Stimulated activated CD4-positive, alpha-beta T cell treated with anti-CD3 and anti-CD28 coated beads, Interleukin-1b, Interleukin-23, amount 100 ng/mL, for 1 hour (primary cell): ENCODE measurements at places on chromosomes 2 and 18.

GRCh38 chr2:47179388-47179787, 24.3 kb upstream of the STPG4 start:
- DNase-seq: no peak

- DNase-seq: no peak
Observed at GRCh38 chr2:174761837-174762236, 2.4 kb downstream of the CHRNA1 start.

- no peak for DNase-seq
Observed at GRCh38 chr2:70089220-70089982, 2.1 kb downstream of the PCBP1 start.

DNA sequence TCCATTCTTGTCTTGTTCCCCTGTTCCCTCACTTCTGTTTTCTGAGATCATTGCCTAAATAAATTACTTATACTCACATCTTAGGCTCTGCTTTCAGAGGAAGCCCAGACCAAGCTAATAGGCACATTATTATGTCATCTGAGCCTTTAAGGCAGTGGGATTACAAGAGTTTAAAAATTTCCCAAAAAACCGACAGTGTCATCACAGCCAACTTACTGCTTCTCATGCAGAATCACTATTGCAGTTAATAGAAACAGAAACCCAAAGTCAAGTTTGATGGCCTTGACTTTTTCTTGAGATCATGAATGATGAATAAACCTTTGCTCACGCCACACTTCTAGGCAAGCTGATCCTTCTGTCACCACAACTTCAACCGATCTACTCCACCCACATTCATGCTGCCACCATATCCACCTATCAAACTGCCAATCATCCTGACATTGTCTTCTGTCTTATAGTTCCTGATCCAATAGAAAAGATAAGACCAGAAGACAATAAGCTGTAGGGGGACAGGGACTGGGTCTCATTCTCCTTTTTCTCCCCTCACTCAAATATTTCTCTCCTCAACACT, 142.7 kb upstream of the CREB1 start:
- DNase-seq: no peak

- DNase-seq: no peak
Observed at GRCh38 chr2:239502430-239503186, 101.8 kb upstream of the HDAC4 start.

- DNase-seq: no peak
Observed at GRCh38 chr18:35096677-35097011, 55.4 kb downstream of the MAPRE2 start.

DNA sequence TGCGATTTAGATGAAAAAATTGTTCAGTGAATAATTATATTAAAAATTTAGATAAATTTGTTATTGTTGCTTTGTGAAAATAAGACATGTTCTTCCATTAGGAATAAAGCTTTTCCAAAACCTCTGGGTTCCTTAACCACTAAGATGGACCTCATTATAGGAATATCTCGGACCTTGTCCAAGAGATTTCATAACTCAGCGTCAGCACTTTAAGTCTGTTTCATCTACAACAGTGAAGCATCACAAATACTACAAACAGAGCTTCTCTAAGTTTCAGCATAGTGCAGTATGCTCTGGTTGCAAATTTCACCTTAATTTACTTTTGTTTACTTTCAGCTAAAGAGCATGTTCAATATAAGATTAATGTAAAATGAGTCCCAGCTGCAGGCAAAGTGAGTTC, 150.3 kb downstream of the UBE2E3 start:
- DNase-seq: no peak

DNA sequence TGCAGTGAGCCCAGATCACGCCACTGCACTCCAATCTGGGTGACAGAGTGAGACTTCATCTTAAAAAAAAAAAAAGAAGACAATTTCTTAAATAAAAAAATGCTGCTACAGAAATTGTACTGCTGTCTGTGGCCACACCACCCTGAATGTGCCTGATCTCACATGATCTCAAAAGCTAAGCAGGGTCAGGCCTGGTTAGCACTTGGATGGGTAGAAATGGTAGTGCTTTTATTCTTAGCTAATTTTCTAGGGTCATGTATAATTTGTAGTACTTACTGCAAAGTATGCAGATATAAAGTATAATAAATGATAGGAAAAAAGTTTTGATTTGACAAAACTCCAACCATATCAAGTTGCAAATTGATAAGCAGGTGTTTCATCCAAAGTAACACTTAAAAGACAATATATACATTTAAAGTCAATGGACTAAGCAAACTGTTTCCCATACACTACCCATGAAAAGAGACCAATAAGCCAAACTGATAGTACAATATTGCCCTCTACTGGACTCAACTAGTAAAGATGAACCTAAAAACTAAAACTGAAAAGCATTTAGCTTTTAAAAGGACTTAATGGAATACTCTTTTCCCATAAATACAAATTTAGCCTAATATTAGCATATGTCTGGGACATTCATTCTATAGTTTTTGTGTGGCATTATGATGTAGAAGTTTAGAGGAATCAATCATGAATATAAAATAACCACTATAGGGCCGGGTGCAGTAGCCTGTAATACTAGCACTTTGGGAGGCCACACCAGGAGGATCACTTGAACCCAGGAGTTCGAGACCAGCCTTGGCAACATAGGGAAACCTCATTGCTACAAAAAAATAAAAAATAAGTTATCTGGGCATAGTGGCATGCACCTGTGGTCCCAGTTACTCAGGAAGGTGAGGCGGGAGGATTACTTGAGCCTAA, 18.6 kb upstream of the PEX13 start:
- no peak for DNase-seq

DNA sequence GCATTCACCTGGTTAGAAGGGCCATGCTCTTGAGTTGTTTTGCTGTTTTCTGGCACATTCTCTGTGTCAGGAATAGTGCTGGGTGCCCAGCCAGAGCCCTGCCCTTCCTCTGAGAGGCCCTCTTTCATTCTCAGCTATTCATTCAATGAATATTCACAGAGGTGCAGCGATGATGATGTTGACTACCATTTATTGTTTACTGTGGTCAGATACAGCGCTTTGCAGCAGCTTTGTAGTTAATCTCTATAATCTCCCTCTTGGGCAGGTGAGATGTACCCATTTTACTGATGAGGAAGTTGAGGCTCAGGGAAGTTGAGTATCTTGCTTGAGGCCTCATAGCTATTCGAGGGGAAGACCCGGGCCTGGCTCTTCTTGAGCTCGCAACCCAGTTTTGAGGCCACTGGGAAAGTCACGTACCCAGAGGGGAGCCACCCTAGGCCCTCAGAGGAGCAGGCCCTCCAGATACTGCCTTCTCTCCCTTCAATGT, 9.9 kb downstream of the INHBB start:
- DNase-seq: no peak

DNA sequence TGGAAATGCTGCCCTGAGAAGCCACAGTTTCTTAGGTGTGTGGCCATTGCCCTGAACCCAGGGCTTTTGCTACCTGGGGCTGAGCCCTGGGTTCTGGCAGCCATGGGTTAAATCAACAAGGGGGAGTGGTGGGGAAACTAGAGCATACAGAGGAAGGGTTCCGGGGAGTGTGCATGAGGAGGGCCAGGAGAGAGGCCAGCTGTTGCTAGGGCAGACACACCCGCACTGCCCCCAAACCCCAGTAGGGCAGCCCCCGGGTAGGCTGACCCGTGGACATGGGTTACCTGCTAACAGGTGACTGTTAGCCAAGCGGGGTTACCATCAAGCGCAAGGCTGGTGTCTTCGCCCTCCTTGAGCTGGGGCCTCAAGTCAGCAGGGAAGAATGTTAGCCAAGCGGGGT, 14.8 kb upstream of the ARHGEF4 start:
- no peak for DNase-seq

DNA sequence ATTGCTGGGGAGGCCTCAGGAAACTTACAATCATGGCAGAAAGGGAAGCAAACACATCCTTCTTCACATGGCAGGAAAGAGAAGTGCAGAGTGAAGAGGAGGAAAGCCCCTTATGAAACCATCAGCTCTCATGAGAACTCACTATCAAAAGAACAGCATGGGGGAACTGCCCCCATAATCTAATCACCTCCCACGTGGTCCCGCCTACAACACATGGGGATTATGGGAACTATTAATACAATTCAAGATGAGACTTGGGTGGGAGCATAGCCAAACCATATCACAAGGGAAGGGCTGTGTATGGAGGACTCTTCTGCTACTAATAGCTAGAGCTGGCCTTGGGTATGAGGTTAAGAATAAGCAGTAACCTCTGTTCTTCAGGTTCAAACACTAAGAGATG, 8.8 kb upstream of the SETBP1 start:
- DNase-seq: no peak

DNA sequence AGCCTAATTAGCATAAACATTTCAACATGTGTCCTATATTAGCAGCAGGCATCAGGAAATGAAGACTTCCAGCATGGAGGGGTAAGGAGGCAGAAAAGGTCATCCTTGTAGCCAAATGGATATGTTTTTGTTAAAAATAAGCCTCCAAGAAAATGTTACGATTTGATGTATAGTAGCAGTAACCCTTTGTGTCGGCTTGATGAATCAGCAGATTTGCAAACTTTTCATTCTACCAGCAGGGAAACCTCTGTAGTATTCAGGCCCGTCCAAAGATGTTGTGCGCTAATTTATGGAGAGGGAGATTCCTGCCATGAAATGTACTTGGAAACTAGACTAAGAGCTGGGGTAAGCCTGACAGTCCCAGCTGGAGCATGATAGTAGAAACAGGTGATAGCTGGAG, 780.8 kb upstream of the KLHL29 start:
- no peak for DNase-seq

DNA sequence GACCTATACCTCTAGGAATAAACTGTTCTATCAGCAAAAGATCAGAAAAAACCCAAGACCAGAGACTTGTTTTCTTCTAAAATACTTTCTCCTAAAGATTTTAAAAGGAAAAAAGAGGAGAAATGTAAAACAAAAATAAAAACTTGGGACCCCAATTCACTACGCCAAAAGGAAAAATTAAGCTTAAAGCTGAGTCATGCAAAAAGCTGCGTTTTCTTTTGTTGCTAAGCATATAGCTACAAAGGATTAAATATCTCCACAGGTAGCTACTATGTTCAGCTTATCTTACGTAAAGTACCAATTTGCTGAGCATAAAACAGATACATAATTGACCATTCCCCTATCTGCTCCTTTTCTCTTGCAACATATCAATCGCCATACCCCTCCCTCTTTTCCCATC, 950.0 kb upstream of the NXPH2 start:
- no peak for DNase-seq

DNA sequence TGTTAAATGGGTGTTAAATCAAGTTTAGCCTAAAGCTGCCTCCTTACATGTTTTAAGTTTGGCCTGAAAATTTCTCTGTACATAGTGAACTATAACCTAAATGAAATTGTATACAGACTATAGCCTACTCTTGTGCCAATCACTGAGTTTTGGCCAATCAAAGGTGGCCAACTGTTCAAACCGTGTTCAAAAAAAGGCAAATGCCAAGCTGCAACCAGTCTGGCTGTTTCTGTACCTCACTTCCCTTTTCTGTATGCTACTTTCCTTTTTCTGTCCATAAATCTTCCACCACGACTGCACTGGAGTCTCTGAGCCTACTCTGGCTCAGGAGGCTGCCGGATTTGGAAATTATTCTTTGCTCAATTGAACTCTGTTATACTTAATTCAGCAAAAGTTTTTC, 121.0 kb downstream of the SPOPL start:
- DNase-seq: no peak

DNA sequence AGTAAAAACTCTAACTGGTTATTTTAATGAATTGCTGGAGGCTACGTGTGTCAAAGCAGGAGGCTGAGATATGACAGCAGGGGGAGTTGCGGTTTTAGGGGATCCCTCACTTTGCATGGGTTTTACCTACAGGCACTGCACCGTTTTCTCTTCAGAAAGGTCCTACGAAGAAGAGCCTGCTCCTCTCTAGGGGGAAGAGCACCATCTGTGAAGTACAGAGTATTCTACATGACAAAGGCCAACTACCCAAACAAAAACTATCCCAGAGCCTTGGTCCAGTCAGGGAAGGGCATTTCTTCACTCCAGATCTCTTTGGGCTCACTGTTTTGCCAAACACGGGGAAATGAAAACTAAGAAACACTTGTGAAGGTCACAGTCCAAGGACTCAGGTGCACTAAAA, 696.7 kb upstream of the SOX11 start:
- no peak for DNase-seq

DNA sequence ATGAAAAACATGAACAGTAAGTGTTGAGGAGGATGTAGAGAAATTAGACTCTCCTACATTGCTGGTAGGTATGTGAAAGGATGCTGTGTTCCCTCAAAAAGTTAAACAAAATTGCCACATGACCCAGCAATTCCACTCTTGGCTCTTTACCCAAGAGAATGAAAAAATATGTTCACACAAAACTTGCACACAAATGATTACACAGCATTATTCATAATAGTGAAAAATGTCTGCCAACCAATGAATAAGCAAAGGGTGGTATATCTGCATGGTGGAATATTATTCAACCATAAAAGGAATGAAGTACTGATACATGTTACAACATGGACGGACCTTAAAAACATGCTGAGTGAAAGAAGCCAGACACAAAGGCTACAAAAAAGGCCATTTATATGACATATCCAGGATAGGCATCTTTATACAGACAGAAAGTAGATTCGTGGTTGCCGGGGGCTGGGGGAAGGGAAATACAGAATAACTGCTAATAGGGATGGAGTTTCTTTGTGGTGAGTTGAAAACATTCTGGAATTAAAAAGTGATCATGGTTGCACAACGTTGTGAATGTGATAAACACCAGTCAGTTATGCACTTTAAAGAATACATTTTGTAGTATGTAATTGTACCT, 85.4 kb upstream of the MYO3B start:
- DNase-seq: no peak

DNA sequence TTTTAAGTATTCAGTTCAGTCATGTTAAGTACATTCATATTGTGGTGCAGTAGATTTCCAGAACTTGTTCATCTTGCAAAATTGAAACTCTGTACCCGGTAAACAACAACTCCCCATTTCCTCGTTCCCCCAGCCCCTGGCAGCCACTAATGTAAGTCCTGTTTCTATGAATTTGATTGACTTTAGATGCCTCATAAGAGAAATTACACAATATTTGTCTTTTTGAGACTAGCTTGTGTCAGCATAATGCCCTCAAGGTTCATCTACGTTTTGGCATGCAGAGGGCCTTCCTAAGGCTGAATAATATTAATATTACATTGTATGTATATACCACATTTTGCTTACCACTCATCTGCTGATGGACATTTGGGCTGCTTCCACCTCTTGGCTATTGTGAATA, 30.9 kb downstream of the METTL21A start:
- no peak for DNase-seq

DNA sequence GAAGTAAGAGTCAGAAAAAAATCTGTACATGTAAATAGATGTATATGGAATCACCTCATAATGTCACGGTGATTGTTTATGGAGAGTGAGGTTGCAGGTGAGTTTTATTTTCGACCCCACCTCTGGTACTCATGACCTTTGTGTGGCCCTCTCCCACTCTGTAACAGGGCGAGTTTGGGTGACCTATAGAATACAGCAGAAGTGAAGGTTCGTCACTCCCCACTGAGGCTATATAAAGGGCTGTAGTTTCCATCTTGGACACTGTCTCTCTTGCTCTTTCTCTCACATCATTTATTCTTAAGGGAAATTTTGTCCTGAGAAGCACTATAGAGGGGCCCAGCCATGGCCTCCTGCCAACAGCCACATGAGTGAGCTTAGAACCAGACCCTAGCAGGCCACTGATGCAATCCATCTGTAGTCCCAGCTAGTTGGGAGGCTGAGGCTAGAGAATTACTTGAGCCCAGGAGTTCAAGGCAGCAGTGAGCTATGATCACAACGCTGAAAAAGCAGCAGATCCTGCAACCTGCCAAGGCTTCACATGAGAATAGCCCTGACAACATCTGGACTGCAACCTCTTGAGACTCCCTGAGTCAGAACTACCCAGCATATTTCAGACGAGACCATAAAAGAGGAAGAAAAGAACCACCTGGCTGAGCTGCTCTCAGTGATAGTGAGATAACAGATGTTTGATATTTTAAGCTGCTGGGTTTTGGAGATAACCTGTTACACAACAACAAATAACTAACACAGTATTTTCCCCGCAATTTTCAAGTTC, 74.3 kb upstream of the SLC1A4 start:
- DNase-seq: no peak
